ENCODE measurements at places on chromosomes 5 and 9.

DNA sequence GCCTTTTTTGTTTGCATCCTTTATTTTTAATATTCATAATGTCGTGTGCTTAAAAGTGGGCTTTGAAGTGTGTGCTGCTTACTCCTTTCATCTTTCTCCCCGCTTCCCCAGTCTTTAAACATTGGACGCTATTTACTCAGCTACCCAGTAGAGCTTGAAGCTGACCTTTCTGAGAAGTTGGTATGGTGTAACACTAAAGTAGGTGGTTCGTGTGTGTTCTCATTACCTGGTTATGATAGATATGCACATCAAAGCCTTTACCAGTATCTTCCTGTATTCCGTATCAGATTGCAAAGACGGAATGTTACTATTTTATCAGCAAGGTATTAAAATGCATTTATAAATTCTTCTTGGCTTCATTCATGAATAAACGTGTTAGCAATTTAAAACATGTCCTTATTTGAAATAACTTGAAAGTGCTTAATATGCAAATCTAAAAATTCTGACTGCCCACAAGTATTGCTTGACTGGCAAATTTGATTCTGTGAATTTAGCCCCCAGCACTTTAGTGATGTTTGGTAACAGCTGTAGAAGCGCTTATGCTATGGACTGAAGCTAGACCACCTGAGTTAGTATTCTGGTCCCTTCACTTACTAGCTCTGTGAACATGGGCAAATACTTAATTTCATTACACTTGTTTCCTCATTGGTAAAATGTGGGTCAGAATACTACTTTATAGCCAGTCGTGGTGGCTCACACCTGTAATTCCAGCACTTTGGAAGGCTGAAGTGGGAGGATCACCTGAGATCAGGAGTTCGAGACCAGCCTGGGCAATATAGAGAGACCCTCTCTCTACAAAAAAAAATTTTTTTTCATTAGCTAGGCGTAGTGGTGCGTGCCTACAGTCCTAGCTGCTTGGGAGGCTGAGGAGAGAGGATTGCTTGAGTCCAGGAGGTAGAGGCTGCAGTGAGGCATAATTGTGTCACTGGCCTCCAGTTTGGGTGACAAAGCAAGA is 1.7 kb downstream of the RRAGA start:
- DNase-seq = no peak

GRCh38 chr5:32388432-32389129 is 56.0 kb downstream of the ZFR start:
- DNase-seq = no peak

GRCh38 chr5:74978345-74978744 is 74.0 kb downstream of the GCNT4 start:
- no peak for DNase-seq

DNA sequence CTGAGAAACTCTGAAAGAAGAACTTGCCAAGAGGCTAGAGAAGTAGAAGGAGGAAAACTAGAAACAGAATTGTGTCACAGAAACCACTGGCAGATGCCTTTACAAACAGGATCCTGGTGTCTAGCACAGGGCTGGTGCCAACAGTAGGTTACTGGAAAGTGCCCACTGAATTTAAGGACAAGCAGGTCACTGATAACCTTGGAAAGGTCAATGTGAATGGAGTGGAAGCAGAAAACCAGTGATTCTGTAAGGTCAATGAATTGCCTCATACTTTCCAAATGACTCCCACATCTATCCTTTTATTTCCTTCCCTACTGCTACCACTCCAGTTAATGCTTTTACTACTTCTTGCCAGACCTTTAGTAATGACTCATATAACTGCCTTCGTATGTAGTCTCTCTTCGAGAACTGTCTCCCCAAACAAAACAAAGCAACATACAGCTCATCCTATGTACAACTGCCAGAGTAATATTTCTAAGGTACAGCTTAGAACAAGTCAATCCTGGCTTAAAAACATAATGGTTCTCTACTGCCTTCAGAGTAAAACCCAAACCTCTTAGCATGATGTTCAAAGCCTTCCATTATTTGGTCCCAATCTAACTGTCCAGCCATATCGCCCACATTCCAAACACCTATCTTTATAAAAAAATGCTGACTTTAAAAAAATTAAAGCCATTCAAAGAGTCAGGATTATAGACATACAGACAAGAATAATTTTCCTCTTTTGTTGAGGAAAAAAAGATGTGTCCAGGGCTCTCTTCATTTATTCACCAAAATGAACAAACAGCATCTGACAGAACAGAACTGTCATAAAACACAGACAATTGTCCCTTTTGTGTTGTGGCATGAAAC is 52.5 kb downstream of the NR3C1 start:
- peak; percentile 19 for DNase-seq

- no peak for DNase-seq
Observed at GRCh38 chr9:78539904-78540303, 243.0 kb downstream of the PSAT1 start.

DNA sequence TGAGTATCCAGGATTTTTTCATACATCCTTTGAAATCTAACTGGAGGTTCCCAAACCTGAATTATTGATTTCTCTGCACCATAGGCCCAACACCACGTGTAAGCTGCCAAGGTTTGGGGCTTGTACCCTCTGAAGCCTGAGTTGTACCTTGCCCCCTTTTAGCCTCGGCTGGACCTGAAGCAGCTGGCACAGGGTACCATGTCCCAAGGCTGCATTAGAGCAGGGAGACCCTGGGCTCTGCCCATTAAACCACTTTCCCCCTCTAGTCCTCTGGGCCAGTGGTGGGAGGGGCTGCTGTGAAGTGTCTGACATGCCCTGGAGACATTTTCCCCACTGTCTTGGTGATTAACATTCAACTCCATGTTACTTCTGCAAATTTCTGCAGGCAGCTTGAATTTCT is 532.9 kb upstream of the NUDT12 start:
- DNase-seq = no peak

DNA sequence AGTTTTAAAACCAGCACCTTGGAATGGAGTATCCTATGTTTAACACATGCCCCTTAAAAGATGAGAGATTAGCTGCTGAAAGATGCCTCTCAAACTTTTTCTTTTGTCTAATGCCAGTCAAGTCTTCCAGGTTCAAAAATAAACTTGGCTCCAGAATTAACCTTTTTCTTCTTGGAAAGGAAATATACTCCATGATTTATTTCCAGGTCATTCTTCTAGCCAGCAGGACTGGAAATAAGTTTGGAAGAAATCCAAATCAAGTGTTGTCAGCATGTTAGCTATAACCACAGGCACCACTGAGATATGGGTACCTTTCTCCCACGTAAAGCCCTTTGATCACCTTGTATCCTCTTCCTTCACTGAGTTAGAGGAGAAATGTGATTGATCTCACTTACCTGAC is 56.1 kb downstream of the NLN start:
- DNase-seq = no peak

GRCh38 chr9:19701991-19702390 is 86.8 kb downstream of the SLC24A2 start:
- no peak for DNase-seq

DNA sequence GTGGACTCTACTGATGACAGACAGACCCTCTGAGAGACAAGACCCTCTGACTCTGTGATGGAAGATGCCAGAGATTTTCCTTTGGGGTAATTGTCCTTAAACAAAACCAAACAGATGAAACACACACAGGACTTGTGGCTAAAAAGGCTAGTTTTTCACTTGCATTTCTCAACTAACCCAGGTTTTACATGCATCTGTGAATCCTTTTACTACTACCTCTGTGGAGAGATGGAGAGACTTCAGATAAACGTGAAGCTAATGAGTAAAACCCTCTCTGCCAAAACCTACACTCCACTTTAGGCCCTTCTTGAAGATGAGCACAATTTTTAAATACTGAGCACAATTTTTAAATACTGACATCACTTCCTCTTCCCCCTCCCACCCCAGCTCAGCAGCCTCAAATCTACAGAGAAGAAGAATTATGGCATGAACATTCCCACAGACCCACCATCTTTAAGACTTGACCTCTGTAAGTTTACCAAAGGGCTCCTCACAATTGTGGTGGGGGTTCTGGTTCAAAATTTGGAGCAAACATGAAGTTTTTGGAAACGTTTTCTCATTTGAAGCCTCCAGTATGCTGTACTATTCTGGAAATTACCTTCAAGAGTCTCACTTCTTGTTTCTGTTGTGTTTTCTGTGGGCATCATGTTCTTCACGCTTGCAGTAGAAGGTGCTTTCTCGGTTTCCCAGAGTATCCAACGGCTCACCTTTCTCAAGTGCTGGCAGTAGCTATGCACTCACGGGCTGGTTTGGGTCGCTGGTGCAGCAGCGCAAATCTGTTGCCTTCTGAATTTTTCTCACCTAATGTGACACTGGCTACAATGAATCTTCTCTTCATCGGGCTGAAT is 42.7 kb downstream of the ACER2 start:
- no peak for DNase-seq

DNA sequence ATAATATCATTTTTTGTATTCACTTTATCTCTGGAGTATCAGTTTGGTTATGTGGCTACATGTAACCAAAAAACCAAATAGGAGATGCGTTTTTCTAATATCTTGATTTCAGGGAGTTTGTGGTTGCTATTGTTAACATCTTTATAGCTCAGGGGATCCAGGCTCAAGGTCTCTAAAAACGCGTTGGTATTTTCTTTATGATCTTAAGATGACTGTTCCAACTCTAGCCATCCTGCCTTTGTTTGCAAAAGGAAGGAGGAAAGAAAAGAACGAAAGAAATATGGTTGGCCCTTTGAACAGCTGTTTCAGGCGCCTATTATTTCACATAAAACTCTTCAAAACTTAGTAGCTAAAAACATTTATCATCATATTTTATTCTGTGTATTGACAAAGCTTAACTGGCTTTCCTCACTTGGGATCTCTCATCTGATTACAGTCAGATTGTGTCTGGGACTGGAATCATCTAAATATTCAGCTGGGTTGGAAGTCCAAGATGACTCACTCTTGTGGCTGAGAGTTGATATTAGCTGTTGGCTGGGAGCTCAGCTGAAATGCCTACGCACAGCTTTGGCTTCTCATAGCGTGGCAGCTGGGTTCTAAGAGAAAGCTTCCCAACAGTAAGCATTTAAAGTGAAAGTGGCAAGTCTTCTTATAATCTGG is 60.1 kb downstream of the FAM174A start:
- DNase-seq = no peak

DNA sequence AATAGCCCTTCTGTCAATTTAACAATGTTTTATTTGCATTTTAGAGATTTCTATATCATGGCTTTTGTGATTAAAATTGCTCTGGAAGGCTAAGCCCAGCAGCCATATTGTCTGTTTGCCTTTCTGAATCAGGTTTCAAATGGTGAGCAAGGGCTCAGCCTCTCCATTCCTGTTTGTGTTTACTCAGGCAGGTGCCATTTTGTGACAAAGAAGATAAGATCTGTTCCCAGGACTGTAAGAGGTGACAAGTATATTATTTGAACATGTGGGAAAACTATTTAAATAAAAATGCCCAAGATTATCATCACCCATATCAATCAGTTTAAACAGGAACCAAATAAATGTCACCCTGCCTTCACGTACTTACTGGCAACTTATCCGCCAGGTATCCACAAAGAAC is 641.3 kb upstream of the KLF4 start:
- no peak for DNase-seq

- DNase-seq = peak; percentile 25
Observed at GRCh38 chr5:41707853-41708603, 162.2 kb downstream of the OXCT1 start.

- no peak for DNase-seq
Observed at GRCh38 chr9:74035786-74036185, 461.3 kb upstream of the RORB start.

DNA sequence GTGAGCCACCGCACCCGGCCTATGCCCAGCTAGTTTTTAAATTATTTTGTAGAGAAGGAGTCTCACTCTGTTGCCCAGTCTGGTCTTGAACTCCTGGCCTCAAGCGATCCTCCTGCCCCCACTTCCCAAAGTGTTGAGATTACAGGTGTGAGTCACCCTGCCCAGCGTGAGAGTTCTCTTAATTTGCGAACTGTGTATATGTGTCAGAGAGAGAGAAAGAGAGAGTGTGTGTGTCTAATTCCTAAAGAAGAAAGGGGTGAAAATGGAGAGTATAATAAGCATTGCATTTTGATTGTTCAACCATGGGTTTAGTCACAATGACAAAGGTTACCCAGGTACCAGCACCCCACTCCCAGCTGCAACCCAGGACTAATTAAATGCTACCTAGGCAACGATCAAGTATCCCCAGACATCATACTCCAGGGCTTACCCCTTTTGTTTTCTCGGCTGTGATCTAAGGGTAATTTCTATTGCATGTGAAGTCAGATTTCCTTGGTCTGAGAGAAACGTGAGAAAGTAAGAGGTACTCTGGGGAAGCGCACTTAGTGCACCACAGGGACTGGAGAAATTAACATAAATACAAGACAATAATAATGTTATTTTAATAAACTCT is 16.6 kb downstream of the MAP1B start:
- DNase-seq = no peak

GRCh38 chr5:61087921-61088320 is 74.3 kb downstream of the SMIM15 start:
- DNase-seq = no peak

DNA sequence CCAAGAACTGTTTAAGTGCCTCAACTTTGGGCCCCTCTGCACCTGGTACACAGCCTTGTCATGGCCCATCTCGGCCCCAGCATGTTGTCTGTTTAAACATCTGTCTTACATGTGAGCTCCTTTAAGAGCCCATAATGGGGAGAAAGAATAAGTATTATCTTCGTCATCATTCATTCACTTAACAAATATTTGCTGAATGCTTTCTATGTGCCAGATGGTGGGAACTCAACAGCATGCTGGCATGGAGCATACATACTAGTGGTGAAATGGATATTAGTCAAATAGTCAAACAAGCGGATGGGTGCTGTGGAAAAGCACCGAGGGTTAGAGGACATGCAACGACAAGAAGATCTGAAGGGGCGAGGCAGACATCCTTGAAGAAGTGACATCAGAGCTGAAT is 54.5 kb downstream of the GABBR2 start:
- DNase-seq = no peak

GRCh38 chr5:175457466-175457865 is 13.5 kb upstream of the DRD1 start:
- DNase-seq = no peak

- DNase-seq = no peak
Observed at GRCh38 chr5:97276474-97277120, 93.5 kb upstream of the RIOK2 start.

DNA sequence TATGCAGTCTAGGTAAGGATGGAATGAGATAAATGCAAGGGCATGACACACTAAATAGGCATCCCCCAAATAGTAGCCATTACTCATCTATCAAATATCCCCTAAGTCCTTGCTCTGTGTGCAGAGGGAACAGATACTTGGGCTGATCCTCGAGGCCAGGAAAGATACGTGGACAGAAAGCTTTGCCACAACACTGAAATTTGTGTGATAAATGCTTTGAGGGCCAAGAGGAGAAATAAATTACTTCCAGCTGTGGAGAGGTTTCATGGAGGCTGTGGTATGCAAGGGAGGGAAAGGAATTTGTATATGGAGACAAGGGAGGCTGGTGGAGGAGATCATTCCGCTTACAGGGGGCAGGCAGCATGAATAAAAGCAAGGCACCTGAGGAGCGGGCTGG is 18.5 kb downstream of the ATOX1 start:
- DNase-seq = no peak

- DNase-seq = no peak
Observed at GRCh38 chr5:158914008-158915000, 185.4 kb downstream of the EBF1 start.

- no peak for DNase-seq
Observed at GRCh38 chr9:113164536-113165300, 13.9 kb downstream of the SLC31A2 start.

Data from GM13977 (cell line).